NCI-H187 treated with DMSO at 0.1 percent for 48 hours (cell line): ENCODE measurements at places on chromosomes 7 and 10.

DNA sequence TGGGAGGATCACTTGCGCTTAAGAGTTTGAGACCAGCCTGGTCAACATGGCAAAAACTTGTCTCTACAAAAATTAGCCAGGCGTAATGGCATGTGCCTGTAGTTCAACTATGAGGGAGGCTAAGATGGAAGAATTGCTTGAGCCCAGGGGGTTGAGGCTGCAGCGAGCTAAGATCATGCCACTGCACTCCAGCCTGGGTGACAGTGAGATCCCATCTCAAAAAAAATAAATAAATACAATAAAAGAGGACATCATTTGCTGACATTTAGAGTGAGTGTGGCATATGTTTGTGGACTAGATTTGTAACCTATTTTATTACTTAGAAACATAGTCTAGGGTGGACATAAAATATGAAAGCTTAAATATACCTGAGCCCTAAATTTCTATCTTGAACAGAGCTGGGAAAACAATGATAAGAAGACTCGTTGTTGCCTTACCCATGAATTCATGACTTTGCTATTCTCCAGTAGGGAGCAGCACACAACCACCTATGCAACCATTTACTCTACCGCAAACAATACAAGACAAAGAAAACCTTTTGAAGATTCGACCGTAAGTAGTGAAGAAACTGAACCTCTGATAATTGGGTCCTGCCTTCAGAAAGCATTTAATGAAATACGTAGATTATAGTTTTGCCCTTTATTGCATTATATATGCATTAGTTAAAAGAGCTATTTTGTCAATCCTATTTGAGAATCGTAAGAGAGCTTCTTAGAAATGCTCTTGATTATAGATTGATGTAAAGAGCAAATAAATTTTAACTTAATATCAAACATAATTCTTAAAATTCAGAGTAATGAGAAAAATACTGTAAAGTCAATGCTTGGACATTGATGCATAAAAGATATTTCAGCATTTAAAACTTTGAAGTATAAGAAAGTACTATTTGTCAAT is 83.5 kb downstream of the GNAT3 start:
- DNase-seq = no peak

DNA sequence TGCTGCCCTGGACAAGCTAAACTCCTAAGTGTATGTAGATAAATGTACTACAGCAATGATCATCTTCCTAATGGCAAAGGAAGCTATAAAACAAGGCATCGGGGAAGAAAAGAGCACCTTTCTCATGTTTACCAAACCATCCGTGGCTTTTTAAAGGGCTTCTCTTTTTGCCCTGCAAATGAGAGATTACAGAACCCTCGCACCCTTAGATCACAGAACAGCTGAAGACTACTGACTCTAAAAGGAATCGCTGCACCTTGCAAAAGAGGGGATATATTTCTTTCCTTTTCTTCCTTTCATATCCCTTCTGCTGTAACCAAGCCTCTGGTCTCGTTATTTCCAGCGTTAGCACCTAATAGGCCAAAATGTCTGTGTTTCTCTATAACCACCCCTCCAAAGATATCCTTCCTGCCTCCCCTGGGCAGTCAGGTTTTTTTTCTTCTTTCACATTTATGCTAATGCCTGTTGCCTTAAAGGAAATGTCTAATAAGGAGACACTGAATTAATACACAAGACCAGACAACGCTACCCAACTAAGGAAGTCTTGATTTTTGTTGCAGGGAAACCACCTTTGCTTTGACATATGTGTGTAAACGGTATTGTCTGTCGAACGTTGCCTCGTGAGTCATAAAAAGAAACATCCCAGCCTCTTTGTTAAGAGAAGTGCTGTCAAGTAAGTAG is 10.5 kb downstream of the ST8SIA6 start:
- DNase-seq = no peak

DNA sequence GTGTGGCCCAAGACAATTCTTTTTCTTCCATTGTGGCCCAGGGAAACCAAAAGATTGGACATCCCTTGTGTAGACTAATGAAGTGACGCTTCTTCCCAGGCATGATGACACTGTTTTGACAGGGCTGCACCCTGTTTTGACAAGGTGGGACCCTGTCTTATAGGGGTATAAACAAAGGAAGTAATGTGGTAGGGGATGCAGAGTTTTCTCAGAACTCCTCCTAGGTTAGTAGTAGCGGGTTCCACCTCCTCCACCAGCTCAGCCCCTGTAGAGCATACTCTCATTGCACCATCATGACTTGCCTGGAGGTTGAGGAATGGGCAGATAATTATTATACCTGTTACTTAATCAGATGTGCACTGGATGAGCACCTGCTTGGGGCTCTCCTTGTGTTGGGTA is 123.1 kb downstream of the CCNY start:
- DNase-seq = no peak

- no peak for DNase-seq
Observed at GRCh38 chr10:6737080-6737641, 157.1 kb upstream of the PRKCQ start.

- no peak for DNase-seq
Observed at GRCh38 chr7:22204312-22204711, 152.6 kb downstream of the RAPGEF5 start.

DNA sequence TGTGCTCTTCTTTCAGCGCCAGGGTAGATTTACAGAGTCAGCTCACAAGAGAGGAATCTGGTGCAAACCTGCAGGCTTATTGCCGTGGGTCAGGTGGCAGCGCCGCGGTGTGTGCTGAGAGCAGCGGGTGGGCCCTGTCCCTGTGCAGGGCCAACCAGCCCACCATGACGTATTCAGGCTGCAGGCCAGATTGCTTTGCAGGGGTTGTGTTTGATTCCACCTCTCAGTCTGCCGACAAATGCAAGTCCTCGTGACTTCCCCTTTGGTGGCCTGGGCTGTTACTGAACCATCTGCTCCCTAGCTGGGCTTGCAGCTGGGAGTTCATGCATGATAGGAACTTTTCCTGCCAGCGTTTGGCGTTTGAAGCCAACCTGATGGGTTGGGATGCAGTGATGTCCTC is 66.7 kb upstream of the LEP start:
- DNase-seq = no peak

GRCh38 chr7:96691702-96692101 is 17.9 kb downstream of the SEM1 start:
- no peak for DNase-seq

- DNase-seq = no peak
Observed at GRCh38 chr10:106440767-106441166, 723.7 kb downstream of the SORCS1 start.

DNA sequence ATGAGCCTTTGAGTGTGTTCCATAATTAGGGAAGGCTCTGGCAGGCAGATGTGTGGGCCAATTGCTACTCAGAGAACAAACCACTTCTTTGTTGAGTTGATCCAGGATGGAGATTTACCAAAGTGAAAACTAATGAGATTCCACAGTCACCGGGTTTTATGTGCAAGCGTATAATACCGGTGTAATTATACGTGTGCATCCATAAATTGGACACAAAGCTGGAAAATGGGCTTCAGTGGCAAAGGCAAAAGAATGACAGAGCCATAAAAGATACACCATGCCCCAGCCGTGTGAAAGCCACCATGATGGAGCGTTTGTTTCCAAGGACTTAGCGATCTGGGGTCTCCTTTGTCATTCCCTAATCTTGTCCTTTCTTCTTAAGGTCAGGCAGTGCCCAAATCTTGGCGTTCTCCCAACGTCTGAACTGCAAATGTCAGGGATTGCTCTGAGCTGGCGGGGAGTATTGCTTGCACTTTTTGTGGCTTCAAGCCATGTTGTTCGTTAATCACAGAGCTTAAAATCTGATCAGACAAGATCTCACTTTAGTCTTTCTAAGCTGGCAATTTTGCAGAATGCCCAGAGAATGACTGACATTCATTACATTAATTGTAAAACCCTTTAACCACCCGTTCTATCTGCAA is 70.1 kb downstream of the NPTX2 start:
- no peak for DNase-seq

DNA sequence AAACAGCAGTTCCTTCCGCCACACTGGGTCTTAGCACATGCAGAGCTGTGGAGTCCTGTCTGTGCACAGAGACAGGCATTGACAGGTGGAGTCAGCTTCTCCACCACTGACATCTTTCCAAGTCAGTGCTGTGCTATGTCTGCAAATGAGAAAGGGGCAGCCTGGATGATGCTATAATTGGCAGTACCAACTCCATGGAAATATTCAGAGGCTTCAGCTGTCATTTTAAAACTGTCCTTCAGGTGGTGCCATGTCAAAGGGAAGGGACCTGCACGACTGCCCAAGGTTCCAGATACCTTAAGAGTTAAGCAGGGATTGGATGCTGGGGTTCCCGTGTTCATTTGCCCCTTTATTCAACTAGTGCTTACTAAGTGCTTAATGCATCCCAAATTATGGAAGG is 258.0 kb upstream of the PRKCQ start:
- DNase-seq = no peak
